Stomach (tissue), 19 donors: ENCODE measurements at places on chromosomes 3 and 15. TPM values are rescaled to one million over a fixed set of nuclear protein-coding genes. Genes with fewer than 3 reads are reported as not detected.

GOLGA8R gene
- total RNA-seq = 7.9 TPM

- H3K4me1 ChIP-seq = peaks cover 100% of the 10 kb centered on the region
- no peaks in the 10 kb centered on the region for H3K27me3 ChIP-seq
- DNase-seq = no peak
- no peak overlapping the region for H3K4me3 ChIP-seq
Measured at GRCh38 chr3:172138193-172138537, 98.8 kb downstream of the FNDC3B start.

- peak overlapping the region; percentile 53 for H3K27ac ChIP-seq
- peaks cover 19% of the 10 kb centered on the region for H3K4me1 ChIP-seq
- H3K27me3 ChIP-seq = no peaks in the 10 kb centered on the region
- H3K4me3 ChIP-seq = no peak overlapping the region
- DNase-seq = peak; percentile 44
Measured at GRCh38 chr3:37054370-37054769, 61.1 kb downstream of the MLH1 start.

GRCh38 chr3:89173546-89173945 is 66.1 kb downstream of the EPHA3 start:
- no peak overlapping the region for H3K27ac ChIP-seq
- H3K4me3 ChIP-seq = no peak overlapping the region
- no peaks in the 10 kb centered on the region for H3K27me3 ChIP-seq
- no peaks in the 10 kb centered on the region for H3K4me1 ChIP-seq
- no peak for DNase-seq

DNA sequence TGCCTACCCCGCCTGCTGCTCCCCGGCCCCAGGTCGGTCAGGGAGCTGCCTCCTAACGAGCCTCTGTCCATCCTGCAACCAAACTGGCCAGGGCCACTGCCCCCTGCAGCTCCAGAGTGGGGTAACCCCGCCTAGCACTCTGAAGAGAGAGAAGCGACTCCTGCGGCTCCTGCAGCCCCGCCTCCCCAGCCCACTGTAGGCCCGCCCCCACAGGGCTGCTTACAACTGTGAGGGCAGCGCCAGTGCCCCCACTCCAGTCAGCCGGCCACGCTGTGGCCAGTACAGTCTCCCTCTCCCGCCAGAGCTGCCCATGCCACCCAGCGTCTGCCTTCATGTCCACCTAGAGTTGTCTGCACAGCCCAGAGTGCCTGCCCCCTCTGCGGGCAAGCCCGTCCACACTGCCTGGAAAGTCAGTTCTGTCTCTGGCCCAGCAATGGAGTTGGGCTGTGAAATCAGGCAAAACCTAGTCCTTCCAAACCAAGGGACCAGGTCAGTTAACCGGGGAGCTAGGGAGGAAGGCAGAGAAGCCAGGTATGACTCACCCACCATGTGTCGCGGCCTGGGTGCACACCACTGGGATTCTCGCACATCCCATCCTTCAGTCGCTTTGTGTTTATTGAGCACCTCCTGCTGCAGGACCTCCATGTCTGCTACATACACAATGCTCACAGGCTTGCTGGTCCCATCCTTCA is 2.4 kb downstream of the UCN2 start:
- no peak overlapping the region for H3K27ac ChIP-seq
- H3K4me3 ChIP-seq = peak overlapping the region; percentile 30
- H3K27me3 ChIP-seq = no peaks in the 10 kb centered on the region
- peaks cover 31% of the 10 kb centered on the region for H3K4me1 ChIP-seq
- peak; percentile 74 for DNase-seq
- no peaks in the 10 kb centered on the region for H3K36me3 ChIP-seq

RARB gene
- total RNA-seq = 10.5 TPM

- H3K4me3 ChIP-seq = no peak overlapping the region
- DNase-seq = peak; percentile 47
- no peaks in the 10 kb centered on the region for H3K4me1 ChIP-seq
- peak overlapping the region; percentile 9 for H3K27ac ChIP-seq
- H3K36me3 ChIP-seq = no peaks in the 10 kb centered on the region
Measured at GRCh38 chr3:133934073-133934970, 38.6 kb upstream of the RAB6B start.
